ENCODE measurements at places on chromosomes 1 and 21.

- DNase-seq: no peak
Measured at GRCh38 chr1:209307846-209308245, 275.7 kb upstream of the CAMK1G start.

GRCh38 chr1:18320051-18320450 is 160.7 kb upstream of the KLHDC7A start:
- DNase-seq: peak; percentile 80

GRCh38 chr1:41795205-41795762 is 123.4 kb downstream of the HIVEP3 start:
- DNase-seq: no peak

DNA sequence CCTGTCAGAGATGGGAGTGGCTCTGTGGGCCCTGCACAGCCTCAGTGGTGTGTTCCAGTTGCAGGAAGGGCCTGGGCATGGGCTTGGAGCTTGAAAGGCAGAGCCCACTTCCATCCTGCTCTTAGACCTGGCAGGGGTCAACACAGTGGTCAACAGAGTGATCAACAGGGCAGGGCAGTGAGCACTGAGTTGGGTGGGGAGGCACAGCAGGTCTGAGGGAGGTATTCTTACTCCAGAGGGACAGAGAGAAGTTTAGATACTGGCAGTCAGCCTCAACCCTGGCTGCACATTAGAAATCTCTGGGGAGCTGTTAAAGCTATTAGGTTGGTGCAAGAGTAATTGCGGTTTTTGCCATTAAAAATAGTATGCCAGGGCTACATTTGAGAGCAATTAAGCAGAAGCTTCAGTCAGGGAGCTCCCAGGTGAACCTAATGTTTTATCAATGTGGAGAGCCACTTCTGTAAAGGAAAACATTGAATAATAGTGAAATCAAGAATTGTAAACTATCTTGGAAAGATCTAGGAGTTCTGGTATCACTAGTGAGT is 37.7 kb downstream of the SH3BGR start:
- no peak for DNase-seq

- DNase-seq: no peak
Measured at GRCh38 chr1:216936779-216937178, 213.6 kb upstream of the ESRRG start.

- no peak for DNase-seq
Measured at GRCh38 chr1:9453779-9454418, 85.4 kb upstream of the SLC25A33 start.

GRCh38 chr1:193706766-193707165 is 520.4 kb upstream of the B3GALT2 start:
- DNase-seq: no peak

- DNase-seq: no peak
Measured at GRCh38 chr1:90768826-90769225, 51.7 kb upstream of the BARHL2 start.

- no peak for DNase-seq
Measured at GRCh38 chr21:46163380-46163779, 8.0 kb upstream of the FTCD start.

DNA sequence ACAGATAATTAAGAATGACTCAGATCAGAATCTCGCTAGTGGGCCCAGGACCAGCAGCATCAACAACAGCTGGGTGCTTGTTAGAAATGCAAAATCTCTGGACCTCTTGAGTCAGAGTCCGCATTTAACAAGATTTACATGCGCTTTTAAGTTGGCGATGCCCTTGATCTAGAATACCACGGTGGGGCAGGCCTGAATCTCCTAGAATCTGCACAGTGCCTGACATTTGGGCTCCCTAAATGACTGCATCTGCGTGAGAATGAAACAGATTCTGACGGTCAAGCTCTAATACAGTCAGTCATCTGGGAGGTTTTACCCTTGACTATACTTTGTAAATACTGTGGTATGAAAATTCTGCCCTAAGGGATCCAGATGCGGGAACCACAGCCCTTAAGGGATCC is 17.2 kb upstream of the RAB29 start:
- no peak for DNase-seq

DNA sequence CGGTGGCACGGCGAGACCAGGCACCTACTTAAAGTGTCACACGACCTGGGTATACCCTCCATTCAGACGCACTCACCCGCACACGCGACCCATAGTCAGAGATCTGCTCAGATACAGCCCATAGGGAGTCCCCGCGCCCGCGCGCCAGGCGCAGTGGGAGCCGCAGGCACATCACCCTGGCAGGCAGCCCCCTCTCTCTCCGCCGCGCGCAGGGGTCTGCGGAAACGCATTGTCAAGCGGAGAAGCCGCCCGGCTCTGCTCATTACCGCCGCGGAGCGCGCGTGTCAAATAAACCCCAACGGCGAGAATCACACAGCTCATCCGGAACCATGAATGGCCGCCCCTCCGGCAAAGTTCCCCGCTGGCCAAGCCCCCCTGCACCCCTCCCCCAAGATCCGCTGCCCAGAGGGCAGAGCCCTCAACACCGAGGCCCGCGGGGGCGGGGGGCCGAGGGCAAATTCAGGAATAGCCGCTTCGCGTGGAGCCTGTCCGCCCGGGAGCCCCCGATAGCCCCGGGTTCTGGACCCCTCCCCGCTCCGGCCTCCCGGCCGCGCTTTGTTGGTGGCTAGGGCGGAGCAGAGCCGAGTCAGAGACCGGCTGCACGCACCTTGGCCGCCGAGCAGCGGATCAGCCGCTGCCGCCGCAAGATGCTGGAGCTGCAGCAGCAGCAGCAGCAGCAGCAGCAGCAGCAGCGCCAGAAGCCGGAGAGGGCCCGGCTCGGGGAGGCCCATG is 522 bp downstream of the LRP8 start:
- DNase-seq: no peak

- DNase-seq: no peak
Measured at GRCh38 chr1:226764533-226764932, 25.5 kb upstream of the ITPKB start.

DNA sequence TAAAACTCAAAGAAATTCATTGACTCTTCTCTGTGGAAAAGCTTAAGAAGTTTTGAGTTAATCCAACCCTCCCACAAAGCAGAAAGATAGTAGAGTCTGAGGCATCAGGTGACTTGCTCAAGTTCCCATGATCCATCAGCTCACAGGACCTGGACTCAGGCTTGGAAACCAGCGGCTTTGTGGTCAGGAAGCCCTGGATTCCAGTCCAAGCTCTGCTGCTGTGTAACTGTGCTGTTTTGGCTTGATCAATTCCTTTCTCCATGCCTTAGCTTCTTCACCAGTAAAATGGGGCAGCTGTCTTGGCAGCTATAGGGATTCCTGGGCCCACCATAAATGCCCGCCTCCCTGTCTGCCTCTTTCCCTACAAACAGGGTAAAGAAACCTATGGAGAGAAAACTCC is 180.2 kb downstream of the HIVEP3 start:
- DNase-seq: no peak

- DNase-seq: no peak
Measured at GRCh38 chr1:23910553-23911246, 2.5 kb downstream of the CNR2 start.

DNA sequence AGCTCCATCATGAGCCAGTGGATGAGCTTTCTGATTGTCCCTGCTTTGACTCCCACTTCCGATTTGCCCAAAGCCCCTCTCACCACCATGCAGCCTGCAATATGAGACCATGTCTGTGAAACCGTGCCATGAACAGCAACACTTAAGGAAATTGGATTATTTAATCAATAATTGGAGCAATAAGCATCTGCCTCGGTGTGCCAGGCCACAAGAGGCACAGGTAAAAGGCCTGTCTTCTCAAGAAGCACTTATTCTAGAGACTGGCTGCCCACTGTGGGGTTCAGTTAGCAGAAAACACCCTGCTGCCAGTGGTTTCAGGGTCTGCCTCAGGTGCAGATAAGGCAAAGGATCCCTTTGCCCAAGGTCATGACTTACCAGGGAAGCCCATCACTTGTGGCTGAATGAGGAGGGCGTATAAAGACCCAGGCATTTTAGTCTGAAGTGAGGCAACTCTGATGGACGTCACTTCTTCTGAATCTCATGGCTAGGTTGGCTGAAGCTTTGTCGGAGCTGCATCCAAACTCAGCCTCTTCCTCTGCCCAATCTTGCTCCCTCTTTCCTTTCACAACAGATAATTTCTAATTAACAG is 7.1 kb upstream of the CHI3L2 start:
- no peak for DNase-seq

DNA sequence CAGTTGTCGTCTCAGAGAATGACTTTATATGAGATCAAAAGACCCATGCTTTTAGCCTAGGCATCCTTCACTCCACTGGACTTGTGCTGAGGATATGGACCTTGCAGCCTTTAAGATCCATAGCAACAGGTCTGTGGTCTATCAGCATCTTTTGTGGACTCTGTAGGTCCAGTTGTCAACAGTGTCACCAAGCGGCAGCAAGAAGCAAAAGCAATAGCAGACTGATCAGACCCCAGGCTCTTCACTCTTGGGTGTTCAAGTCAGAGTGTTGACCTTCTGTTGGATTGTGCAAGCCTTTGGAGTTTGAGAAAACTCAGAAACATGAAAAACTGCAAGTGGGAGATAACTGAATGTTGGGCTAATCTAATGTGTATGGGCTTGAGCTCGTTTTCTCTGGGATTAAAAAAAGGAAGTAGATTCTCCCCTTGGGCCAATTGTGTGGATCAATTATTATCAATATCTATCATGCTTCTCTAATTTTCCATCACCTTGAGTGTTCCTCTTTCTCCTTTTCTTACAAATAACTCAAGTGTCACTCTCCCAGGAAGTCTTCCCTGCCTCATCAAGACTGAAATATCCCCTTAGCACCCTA is 144.2 kb downstream of the LYPLAL1 start:
- no peak for DNase-seq

DNA sequence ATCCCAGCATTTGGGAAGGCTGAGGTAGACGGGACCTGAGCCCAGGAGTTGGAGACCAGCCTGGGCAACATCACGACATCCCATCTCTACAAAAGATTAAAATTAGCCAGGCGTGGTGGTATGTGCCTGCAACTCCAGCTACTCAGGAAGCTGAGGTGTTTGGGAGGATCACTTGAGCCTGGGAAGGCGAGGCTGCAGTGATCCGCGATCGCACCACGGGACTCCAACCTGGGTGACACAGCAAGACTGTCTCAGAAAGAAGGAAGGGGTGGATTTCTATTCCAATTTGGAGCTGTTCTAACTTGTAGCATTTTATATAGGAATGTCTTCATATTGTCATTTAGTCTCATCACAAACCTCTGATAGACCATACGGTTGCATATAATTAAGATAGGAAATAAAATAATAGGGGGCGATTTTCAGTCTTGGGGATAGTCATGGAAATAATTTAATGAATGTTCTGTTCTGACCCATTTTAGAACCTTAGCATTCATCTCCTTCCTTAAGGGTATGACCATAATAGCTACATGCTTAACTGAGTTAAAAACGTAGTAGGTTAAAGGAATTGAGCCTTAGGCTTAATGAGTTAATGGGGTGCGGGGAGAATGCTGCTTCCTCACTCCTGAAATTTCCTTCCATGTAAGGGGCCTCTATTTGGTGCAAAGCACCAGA is 93.1 kb downstream of the ADCY10 start:
- no peak for DNase-seq

- DNase-seq: no peak
Measured at GRCh38 chr1:15332952-15333715, 76.6 kb upstream of the EFHD2 start.

DNA sequence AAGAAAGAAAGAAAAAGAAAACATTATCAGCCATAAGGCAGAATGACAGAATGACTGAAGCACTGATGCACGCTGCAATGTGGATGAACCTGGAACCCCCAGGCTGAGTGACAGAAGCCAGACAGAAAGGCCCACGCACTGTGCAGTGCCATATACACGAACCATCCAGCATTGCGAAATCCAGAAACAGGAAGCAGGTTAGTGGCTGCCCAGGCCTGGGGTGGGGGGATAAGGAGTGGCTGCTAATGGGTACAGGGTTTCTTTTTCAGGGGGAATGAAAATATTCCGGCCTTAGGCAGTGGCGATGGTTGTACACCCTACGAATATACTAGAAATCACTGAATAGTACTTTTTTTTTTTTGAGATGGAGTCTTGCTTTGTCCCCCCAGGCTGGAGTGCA is 57.0 kb downstream of the CHD5 start:
- DNase-seq: no peak

DNA sequence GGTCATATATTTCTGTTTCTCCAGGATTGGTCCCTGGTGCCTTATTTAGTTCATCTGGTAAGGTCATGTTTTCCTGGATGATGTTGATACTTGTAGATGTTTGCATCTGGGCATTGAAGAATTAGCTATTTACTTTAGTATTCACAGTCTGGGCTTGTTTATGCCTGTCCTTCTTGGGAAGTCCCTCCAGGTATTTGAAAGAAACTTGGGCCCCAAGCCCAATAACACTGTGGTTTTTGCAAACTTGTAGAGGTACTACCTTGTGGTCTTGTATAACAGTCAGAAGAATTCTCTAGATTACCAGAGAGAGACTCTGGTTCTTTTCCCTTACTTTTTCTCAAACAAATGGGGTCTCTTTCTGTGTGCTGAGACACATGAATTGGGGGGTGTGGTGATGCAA is 251.4 kb upstream of the B3GALT2 start:
- peak; percentile 6 for DNase-seq

DNA sequence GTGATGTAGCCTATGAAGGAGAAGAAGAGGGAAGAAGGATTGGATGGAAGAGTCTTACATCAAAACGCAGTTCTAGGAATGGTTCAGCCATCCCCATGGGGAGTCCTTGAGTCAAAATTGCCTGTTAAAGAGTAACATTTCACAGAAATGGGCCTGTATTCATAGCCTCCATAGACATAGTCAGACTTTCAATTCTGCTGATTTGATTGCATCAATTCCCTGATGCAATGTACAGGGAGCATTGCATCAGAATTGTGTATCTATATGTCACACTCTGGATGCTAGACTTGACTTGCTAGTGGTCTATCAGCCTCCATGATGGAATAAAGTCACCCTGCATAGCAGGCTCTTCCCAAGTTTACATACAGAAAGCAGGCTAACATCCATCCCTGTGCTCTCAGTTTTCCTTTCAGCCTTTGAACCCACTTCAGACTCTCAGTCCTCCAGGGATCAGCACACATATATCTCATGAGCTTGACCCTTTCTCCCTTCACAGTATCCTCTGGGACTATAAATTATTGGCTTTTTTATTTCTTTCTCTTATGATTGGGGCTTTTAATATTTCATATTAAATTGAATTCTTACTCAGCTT is 1111.7 kb upstream of the B3GALT2 start:
- DNase-seq: no peak

GRCh38 chr1:232012773-232013386 is 386.3 kb downstream of the DISC1 start:
- DNase-seq: no peak

GRCh38 chr1:84973498-84974334 is 23.2 kb downstream of the MCOLN2 start:
- no peak for DNase-seq

DNA sequence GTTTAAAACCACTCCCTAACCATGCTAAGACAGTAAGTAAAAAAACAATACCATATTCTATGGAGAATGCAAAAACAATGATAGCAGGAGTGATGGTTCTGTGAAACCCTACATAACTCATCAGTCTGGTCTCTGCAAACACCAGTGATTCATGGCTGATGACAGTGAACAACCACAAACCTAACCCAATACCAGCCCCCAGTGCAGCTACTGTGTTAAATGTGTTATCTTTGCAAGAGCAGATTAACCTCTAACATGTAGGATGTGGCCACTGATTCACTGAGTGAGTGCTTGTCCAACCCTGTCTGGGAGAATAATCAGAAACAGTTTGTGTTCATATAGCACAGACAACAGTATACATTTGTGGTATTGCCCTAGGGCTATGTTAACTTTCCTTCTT is 100.2 kb upstream of the COG2 start:
- DNase-seq: no peak
